ENCODE measurements at places on chromosomes 7 and 10.

DNA sequence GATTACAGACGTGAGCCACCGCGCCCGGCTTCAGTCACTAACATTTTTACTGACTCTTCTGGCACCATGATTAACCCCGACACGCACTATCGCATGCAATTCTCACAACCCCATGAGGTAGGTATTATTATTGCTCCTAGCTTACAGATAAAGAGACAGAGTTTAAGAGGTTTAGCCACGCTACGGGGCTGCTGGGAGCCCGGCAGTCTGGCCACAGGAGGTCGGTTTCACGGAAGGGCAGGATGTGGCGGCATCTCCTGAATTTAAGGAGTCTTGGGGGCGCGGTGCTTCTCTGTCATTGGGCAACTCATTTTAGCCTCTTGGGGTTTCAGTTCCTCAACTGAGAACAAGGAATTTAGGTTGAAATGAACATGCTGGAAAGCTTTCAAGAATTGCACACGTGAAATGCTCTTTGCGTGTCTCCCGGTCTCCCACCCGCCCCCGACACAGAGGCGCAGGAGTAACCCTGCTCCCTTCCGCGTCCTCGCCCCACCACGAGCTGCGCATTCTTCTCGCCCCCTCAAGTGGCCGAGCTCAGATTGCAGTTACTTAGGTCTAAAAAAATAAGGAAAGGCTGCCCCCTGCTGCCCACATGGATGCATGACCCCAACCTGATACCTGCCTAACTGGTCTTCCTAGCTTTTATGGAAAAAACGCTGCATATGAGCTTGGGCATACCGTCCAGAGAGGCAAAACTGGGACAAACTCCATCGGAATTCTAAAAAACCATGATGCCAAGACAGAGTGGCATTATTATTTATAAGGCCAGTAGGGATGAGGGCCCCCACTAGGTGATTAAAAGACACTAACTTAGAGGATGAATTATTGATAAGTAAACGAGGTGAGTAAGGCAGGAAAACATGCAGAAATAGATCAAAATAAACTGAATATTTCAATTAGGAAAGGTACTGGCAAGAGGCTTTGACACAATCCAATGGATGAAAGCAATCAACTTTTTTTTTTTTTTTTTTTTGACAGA, 12.4 kb downstream of the PRSS2 start:
- DNase-seq: peak; percentile 63

DNA sequence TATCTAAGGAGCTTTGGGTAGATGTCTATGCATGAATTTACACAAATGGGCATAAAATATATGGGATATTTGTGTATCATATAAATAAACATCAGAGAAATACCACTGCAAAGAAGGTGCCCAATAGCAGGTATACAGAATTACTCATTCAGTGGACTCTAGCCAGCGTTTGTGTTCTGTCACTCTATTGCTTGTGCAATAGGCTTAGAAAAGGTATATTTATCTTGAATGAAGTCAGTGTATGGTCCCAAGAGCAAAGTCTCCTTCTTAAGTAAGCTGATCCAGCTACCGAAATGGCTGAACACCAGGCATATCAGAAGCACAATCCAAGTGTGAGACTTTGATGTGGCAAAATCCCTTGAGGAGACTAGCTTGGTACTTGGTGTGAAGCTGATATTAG, 1058.4 kb downstream of the SORCS1 start:
- no peak for DNase-seq

DNA sequence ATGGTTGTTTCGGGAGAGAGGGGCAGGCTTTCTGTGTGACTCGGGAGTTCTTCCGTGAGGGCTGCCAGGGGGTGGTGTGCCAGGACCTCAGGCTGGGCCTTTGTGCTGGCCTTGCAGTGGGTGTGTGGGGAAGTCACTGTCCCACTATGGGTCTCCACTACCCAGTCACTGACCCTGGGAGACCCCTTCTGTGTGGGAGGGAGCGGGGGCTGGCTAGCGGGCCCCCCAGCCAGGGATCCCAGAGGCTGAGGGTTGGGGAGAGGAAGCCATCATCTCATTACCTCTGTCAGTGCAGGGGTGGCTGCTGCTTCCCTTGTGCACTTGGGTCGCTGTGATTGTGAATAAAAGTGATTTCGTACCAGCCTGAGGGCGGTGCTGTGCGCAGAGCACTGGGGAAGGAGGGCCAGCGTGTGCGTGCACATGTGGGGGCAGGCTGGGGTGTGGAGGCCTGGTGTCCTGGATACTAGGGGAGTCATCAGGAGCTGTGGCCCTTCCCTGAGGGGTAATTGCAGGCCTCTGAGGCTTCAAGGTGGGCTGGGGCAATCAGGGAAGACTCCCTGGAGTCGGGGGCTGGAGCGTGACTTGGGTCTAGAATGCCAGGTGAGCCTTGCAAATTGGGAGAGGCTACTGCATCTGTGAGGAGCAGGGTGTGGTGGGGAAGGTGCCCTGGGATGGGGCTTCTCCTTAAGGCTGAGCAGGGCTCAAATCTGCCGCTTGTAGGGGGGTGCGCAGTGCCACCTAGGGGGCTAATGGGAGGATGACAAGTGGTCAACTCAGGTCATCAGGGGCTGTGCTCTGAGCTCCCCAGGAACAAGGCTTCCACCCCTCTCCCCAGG, 98.9 kb downstream of the NEURL1 start:
- no peak for DNase-seq

- no peak for DNase-seq
These were observed 86.5 kb downstream of the SDHAF3 start for GRCh38 chr7:97203957-97204356.

DNA sequence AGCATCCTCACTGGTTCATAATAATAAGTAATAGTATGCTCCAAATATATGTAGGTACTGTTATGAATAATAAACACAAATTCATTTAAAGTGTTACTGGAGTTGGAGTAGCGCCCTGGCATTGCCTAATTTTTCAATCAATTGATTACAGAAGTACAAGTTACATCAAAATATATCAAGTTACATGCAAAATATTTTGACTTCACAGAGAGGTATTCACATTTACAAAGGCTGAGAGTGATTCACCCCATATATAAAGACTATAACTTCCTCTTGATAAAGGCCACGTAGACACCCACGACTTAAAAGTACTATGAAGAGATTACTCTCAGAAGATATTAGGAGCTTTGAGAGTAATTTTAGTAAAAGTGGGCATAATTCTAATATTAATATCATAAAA, 13.6 kb upstream of the COL17A1 start:
- DNase-seq: no peak

DNA sequence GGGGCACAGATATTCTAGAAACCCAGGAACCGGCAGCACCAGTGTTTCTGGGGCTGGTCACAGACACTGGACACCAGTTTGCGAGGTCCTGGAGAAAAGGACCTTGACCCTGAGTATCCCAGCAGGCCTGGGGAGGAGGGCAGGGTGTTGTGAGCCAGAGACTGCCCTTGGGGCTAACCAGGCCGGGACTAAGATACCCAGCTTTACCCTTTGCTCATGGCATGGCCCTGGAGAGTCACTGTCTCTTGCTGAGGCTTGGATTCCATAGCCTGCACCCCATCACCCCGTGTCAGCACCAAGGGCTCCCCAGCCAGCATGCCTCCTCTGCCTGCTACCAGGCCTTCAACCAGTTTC, 124.4 kb downstream of the COL26A1 start:
- no peak for DNase-seq

DNA sequence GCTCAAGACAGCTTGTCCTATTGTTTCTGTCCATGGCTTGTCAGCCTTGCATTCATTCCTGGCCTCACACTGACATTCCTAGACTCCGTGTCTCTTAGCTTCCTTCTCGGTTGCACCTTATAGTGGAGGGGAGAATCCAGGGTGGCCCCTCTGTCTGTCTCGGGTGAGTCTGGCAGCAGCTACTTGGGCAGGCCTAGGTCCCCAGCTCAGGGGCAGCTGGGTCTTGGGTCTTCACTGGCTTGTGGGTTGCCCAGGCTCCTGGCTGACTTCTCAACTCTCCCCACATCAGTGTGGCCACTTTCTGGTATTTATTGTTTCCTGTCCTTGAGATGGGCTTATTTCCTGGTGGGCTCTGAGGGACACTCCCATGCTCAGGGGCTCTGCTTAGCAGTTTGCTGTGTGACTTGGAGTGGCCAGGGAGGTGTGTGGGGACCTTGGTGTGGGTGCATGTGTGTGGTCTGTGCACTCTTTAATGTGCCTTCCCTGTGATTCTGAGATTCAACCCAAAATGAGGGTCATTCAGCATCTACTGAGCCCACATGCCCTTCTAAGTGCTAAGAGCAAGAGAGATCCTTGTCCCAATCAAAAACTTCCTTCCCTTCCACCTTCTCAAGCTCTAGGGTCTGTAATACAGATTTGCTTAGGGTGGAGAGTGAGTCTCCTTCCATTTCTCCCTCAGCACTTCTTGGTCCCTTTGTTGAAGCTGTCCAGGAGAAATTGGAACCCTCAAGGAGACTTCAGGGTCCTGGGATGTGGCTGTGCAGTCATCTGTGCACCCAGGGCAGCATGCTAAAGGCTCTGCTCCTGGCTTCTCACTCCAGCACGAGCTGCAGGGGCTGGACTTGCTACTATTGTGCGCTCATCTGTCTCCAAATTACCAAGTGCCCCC, 20.1 kb downstream of the UPP1 start:
- no peak for DNase-seq

- DNase-seq: no peak
These were observed 39.3 kb upstream of the RSU1 start for GRCh38 chr10:16856567-16856966.

DNA sequence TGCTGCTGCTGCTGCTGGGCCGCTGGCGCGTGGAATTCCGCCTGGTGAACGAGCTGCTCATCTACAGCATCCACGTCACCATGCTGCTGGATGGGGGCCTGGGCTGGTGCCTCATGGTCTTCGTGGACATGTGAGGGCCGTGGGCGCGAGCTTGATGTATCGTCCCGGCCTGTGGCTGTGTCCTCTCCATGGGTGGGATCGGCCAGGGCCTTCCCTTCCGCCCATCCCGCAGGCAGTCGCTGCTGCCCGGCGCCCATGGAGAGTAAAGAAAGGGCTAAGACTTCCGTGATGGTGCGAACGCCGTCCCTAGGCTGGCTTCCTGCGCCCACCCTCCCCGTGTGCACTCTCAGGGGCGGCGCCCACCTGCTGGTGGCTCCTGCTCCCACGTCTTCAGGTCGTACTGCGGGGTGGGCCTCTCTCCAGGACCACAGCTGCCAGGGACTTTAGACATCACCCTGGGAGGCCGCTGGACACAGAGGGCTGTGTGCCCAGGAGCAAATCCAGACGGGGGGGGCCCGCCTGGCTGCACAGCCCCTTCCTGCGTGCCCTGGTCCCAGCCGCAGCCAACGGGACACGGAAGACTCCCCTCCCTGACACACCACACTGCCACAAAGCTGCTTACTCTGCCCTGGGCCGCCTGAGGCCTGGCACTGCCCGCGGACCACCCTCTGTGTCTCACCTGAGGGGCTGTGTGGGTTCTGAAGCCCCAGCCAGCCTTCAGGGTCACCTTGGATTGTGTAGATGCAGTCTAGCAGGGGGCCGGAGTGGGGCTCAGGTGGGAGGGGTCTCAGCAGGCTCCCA, 167.5 kb downstream of the SEPTIN7 start:
- no peak for DNase-seq

- DNase-seq: no peak
These were observed 18.1 kb downstream of the UBE2D4 start for GRCh38 chr7:43944286-43944685.
